Right renal pelvis (tissue), 4 donors: ENCODE measurements at places on chromosomes 13 and 19. TPM values are rescaled to one million over a fixed set of nuclear protein-coding genes. Genes with fewer than 3 reads are reported as not detected.

GRCh38 chr19:46406976-46407375, 6.4 kb downstream of the CCDC8 start:
- no peak for DNase-seq

GRCh38 chr13:20995245-20995838, 66.0 kb downstream of the LATS2 start:
- no peak for DNase-seq

MICOS13 gene
- 39.4 TPM for polyA plus RNA-seq

- DNase-seq = no peak
These were observed 6.8 kb upstream of the MRPS31 start for GRCh38 chr13:40777809-40778175.

GRCh38 chr19:19540064-19540714, 2.1 kb downstream of the CILP2 start:
- no peak for DNase-seq

CATSPERD gene
- not detected for polyA plus RNA-seq

- no peak for DNase-seq
These were observed 7.6 kb upstream of the IPO5 start for GRCh38 chr13:97945792-97946419.

GRCh38 chr13:46389457-46390451, 2.7 kb upstream of the RUBCNL start:
- no peak for DNase-seq

DNA sequence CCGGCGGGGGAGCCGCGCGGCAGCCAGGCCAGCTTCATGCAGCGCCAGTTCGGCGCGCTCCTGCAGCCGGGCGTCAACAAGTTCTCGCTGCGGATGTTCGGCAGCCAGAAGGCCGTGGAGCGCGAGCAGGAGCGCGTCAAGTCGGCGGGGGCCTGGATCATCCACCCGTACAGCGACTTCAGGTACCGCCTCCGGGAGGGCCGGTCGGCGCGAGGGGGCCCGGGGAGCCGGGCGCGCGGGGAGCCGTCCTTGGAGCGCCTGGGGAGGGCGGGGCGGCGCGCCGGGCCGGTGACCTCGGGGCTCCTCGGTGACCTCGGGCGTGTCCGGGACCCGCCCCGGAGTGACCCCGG, 690 bp downstream of the HCN2 start:
- no peak for DNase-seq
